ENCODE measurements at places on chromosomes 3 and 15.

GRCh38 chr3:63824309-63824708, 5.2 kb downstream of the C3orf49 start:
- DNase-seq, result no peak

- no peak for DNase-seq
Measured at GRCh38 chr3:127549826-127550467, 40.6 kb downstream of the TPRA1 start.

GRCh38 chr3:156586905-156587759, 32.2 kb upstream of the SSR3 start:
- DNase-seq, result no peak

- DNase-seq, result no peak
Measured at GRCh38 chr3:150483226-150483625, 63.1 kb downstream of the SERP1 start.

DNA sequence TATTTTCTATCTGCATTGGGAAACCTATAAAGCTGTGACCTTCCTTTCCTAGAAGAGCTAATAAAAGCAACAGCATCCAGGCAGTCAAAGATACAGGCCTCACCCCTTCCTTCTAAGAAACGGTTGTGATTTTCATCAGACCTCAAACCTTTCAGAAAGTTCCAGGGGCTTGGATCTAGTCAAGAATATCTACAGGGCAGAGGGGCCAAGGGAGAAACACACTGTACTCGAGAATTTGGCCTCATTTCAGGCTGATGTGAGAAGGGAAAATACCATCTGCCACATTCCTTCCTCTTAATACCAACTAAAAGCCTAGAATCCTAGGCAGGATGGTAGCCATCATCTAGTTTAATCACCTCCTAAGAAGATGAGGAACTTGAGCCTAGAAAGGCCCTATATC, 24.5 kb upstream of the BCL6 start:
- no peak for DNase-seq

DNA sequence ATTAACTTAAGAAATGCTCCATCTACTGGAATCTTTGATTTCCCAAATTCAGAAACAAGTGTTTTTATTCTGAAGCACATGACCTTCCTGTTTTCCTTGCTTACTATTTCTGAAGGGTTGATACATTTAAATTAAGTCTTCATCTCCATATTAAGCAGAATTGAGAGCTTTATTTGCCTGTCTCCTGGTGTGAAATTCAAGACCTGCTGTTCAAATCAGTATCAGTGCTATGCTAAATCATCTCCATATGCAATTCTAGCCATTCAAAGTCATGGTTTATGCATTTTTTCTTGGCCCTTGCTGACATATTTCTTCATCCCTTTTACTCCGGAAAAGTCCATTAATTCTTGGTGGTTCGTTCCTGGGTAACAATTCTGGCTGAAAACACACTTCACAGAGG, 195.4 kb downstream of the ATP8B4 start:
- DNase-seq, result no peak

DNA sequence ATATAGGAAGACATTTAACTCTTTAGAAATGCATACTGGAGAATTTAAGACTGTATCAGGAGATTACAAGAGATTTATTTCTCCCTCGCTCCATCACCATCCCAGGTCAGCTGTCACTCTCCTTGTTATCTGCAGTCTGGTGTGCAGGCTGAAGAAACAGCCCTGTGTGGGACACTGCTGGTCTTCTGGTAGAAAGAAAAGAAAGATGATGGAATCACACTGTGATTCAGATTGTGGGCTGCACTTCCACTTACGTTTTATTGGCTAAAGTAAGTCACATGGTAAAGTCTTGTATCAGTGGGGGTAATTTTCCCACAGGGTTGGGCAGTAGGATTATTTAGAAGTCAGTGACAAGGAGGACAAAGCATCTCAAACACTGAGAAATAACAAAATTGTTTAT, 18.1 kb upstream of the ATP1B3 start:
- DNase-seq, result no peak

GRCh38 chr15:83158393-83158792, 49.2 kb downstream of the HDGFL3 start:
- no peak for DNase-seq

GRCh38 chr3:4231041-4231440, 72.1 kb upstream of the SETMAR start:
- no peak for DNase-seq

DNA sequence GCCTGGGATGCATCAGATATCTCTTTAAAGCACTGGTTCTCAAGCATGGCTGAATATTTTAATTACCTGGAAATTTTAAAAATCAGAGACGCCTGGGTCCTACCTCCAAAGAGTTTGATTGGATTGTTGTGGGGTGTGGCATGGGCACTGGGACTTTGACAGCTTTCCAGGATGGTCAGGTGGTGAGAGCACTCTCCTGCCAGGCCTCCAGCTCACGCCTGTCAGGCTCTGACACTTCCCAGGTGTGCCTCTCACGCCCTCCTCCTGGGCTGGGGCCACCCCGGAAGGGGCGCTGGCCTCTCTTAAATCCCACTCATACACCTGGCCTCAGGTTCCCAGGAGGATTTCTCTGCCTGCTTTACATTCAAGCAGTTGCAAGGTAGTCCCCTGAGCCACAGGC, 48.5 kb downstream of the AMOTL2 start:
- DNase-seq, result no peak

DNA sequence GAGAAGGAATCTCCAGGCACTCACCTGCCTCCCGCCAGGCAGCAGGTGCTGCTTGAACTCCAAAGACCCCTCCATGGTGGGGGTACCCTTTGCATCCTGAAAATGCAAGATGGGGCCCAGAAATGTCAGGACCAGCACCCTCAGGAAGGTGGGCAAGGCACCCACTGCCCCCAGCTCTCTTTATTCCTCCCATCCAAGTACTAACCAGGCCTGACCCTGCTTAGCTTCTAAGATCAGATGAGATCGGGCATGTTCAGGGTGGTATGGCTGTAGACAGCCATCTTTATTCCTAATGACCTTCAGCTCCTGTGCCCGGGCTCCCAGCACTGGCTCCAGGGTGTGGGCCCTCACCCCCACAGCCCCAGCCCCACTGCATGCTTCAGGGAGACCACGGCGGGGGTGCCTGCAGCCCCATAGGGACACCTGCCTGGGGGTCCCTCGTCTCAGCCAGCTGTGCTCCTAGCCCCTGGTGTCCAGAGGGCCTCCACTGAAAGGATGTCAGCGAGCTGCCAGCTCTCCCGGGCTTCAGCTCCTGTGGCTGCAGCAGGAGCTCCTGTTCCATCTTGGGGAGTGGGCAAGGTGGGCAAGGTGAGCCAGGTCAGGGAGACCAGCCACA, 13.2 kb downstream of the PLA2G4B start:
- DNase-seq, result no peak

- DNase-seq, result no peak
Measured at GRCh38 chr3:71406972-71407810, 176.3 kb downstream of the FOXP1 start.

- no peak for DNase-seq
Measured at GRCh38 chr15:27587810-27588209, 511.3 kb downstream of the OCA2 start.

DNA sequence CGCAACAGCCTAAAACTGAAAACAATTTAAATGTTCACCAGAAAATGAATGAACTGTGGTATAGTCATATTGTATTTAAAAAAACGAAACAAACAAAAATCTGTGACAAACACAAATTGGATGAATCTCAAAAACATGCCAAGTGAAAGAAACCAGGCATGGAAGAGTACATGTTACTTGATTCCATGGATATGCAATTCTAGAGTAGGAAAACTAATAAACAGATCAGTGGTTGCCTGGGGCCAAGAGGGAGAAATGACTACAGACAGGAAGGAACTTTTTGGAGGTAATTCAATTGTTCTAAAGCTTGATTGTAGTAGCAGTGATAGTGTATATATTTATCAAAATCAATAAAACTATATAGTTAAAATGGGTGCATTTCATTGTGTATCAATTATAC, 16.8 kb downstream of the UBE3A start:
- no peak for DNase-seq

DNA sequence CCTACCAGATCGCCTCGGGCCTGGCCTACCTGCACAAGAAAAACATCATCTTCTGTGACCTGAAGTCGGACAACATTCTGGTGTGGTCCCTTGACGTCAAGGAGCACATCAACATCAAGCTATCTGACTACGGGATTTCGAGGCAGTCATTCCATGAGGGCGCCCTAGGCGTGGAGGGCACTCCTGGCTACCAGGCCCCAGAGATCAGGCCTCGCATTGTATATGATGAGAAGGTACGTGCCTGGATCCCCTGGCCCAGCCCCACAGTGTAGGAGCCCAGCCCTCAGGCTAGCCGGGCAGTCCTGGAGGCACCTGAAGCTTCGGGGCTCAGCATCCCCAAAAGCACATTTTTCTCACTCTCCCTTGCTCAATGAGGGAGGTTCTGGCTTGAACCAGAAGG, 135.8 kb downstream of the LRRK1 start:
- no peak for DNase-seq

DNA sequence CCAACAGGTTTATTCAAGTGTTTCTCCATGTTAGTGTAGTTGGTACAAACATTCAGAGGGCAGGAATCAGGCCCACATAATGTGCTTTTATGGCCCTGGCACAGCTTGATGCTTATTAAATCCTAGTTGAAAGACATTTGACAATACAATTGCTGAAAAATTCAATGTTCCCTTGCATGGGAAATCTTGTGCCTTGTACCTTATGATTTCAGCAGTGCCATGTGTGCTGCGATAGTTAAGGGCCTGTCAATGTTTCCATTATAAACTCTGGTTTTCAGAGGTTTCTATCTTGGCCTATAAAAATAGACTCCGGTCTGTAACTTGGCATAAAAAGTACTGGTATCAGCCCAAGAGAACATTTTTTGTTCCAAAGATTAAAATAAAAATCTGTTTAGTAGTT, 207.2 kb downstream of the TBC1D5 start:
- DNase-seq, result no peak

- DNase-seq, result no peak
Measured at GRCh38 chr3:57019057-57019456, 41.4 kb upstream of the SPATA12 start.

- DNase-seq, result no peak
Measured at GRCh38 chr3:111735243-111735758, 123.8 kb upstream of the PHLDB2 start.

DNA sequence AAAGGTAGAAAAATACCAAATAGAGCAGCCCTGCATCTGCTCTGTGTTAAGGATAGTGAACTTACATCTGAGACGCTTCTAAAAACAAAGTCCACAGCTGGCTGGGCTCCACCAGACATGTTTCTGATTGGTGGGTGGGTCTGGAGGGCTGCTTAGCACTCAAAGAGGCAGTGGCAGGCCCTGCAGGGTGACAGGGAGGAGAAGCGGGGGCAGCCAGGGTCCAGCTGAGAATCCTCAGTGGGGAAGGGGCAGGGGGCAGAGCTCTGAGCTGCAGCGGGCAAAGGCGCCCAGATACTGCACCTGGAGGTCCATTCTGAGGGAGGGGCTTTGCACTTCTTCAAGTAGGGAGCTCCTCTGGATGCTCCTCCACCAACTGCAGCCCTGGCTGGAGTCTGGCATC, 28.1 kb downstream of the PRR23E start:
- DNase-seq, result no peak

DNA sequence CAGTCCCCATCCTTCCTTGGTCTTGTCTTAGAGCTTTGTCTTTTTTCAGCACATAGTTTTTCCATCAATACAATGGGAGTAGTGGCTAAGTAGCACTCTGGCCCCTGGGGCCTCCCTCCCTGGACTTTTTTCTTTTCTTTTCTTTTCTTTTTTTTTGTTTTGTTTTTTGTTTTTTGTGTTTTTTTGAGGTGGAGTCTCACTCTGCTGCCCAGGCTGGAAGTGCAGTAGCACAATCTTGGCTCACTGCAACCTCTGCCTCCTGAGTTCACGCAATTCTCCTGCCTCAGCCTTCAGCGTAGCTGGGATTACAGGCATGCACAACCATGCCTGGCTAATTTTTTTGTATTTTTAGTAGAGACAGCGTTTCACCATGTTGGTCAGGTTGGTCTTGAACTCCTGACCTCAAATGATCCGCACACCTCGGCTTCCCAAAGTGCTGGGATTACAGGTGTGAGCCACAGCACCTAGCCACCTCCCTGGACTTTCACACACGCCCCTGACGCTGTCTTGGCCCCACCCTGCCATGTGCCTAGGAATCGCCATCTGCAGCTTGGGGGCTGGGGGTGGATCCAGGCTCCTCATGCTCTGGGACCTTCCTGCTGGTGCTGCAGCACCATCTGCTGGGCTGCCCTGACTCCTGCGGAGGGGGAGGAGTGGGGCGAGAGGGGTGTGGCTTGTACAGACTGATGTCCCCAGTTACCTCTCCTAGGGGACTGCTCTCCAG, 2.8 kb downstream of the C15orf39 start:
- peak; percentile 77 for DNase-seq

DNA sequence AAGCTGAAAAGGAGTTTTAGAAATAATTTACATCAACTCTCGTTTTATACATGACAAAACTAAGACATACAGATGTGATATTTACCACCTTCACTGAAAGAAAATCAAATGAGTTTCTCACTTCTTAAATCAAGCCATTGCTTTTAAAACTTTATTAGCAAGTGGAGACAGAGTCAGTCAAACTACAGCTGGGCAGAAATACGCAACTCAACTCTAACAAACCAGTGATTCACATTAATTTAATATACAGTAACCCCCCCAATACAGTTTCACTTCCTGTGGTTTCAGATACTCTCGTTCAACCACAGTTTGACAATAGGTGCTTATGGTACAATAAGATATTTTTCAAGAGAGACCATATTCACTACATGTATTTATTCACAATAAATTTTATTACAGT, 477.1 kb downstream of the MAGI1 start:
- DNase-seq, result no peak

DNA sequence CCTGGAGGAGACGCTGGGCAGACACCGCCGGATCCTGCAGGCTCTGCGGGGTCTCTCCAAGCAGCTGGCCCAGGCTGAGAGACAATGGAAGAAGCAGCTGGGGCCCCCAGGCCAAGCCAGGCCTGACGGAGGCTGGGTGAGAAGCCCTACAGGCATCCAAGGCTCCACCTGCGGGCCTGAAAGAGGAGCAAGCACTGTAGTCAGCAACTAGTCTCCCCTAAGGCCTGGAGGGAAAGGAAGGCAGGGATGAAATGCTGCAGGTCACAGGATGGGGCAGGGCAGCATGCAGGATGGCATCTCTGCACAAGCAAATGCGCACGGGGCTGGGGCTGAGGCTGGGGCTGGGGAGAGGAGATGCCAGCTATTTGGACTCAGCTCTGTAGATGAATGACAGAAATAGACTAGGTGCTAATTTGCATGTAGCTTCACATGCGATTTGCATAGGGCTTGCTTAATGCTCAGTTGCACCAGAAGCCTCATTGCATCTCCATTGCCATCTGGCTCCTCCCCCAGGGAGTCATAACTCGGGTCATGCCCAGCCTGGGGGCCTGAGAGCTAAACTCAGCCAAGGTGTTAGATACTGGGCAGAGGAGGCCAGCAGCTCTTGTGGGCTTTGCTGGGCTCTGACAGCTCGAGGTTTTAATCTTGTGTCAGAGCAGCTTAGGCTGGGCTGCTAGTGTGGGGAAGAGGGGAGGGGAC, 5.2 kb upstream of the CPLX3 start:
- DNase-seq, result no peak

DNA sequence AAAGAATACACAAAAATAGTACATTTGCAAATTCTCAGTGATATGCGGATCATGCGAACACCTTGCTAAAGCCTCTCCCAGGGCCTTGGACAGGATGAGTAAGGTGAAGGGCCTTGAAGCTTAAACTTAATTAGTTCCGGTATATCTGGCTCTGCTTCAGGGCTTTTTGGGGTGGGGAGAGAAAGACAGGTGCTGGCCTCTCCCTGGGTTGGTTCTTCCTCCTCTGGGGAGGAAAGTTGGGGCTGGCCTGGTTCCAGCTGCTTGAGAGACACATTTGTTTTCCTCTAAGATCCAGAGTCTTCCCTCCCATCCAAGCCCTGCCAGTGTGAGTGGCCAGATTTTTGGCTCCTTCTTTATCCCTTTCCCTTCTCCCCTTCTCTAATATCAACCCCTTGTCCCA, 64.7 kb upstream of the EPHB3 start:
- no peak for DNase-seq

GRCh38 chr15:32642667-32643435, 1.3 kb downstream of the SCG5 start:
- DNase-seq, result no peak

All from effector memory CD4-positive, alpha-beta T cell (primary cell).